Stimulated activated CD4-positive, alpha-beta T cell treated with anti-CD3 and anti-CD28 coated beads, Interleukin-1b, Interleukin-23, amount 100 ng/mL, for 24 hours (primary cell): ENCODE measurements at places on chromosomes 13 and 19.

GRCh38 chr19:9834726-9835506 is at the start of gene PIN1:
Gene PIN1 (plus strand): TSS chr19:9835318. CDS start chr19:9835345, 27 bp downstream.
- peak; percentile 98 for DNase-seq

DNA sequence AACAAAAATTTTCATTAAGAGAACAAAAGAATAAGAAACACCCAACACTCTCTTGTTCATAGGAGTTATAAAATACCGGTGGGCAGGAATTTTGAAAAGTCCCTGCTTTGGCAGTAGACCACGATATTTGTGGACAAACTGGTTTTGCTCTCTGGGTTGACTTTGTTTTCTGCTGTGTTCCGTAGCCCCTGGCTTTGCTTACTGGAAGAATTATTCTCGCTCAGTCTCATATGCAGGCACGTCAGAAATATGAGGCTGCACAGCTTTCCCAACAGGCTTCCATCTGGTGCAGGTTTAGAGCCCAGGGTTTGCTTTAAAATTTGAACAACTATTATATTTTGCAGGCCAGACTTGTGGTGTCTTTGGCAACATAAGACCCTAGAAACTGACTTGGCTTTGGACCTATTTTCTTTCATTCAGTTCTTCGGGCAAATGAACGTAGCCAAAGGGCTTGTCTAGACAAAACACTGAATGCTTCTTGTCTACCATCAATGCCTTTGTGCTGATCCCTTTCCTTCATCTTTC is 2012.6 kb downstream of the PCDH9 start:
- DNase-seq: no peak

DNA sequence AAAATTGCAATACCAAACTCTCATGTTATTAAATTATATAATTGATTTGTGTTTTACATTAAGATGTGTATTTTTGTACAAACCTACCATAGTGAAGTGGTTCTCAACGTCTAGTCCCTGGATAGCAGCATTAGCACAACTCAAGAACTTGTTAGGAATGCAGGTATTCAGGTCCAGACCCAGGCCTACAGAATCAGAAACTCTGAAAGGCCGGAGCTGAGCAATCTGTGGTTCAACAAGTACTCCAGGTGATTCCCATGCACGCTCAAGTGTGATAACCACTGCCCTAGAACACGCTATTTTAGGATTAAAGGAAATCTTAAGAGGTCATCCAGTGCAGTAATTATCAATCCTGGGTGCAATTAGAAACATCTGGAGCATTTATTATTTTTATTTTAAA is 456.3 kb downstream of the IRS2 start:
- no peak for DNase-seq

DNA sequence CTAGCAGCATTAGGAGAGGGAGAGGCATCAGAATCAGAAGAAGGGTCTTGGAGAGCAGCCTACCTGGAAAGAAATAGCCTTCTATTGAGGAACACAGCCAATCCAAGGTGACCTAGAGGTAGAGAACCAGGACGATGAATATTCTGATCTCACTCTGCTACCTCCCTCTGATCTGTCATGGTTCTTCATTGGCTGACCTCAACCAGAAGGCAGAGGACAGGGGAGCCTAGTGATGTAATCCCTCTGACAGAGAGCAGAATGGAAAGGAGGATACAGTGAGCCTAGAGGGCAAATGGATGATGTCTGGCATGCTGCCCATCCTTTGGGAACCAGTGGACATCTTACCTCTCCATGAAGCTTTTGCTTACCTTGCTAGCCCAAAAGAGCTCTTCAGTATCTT is 3.6 kb downstream of the ZNF507 start:
- DNase-seq: no peak

DNA sequence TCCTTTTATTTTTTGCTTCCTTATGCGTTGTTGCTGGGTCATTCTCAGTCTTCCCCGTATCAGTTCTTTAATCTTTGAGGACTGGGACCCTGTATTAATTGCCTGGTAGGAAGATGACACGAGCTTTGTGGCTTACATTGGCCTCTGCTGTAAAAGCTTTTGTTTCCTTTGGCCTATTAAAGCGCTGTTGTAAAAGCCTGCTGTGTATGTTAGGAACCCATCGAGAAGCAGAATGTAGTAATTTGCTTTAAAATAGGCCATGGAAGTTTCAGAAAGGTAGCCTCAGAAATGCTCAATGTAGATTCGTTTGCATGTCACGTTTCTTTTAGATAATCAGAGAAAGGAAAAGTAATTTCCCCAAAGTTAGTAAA is 257.5 kb upstream of the STARD13 start:
- DNase-seq: no peak

- DNase-seq: no peak
These were observed 20.4 kb downstream of the RBM26 start for GRCh38 chr13:79385694-79386093.

GRCh38 chr13:99980824-99981734 is 505 bp upstream of the ZIC2 start:
- no peak for DNase-seq

GRCh38 chr19:9597027-9597426 is 12.7 kb upstream of the ZNF121 start:
- no peak for DNase-seq

DNA sequence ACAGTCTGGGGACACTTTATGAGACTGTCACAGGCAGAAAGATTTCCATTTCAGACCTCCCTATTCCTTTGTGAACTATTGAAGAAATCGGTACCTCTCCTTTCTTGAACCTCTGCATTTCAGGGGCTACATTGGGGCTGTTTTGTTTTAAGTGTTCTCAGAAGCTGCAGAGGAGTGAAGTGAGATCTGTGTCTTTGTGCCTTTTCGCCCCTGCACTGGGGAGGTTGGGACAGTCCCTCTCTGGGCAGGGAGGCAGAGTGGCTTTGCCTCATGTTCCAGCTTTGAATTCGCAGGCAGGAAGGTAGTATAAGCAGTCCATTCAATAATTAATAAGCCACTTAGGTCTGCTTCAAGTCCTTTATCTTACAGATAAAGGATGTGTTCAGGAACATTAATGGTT is 9.5 kb upstream of the AMER2 start:
- DNase-seq: no peak

DNA sequence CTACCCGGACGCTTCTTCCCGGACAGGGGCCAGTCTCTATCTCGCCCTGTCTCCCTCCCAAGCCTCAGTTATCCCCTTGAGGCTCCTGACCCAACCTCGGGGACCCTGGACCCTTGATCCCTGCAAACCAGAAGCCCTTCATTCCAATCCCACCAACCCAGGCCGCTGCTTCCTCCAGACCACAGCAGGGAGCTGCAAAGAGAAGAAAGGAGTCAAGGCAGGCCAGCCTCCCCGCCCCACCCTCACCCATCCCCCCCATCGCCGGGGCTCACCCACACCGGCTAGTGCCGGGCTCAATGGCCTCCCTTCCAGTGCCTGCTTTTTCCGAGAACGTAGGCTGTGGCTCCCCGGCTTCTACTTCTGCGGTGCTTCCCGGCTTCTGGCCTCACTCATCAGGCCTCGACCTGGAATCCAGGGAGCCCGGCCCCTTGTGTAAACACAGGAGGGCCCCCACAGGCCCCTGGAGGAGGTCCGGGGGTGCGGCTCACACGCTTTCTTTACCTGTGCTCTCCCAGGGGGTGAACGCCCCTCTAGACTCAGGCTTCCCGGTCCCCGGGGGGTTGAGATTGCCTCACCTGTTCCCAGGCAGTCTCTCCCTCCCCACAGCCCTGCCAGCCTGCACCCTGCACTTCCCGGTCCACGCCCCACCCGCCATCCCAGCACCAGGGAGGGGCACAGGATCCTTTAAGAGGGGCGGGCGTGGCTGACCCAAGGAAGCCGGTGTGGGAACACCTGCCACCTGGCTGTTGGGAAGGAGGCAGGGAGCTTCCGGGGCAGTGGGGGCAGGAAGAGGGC is at the start of gene FAM83E:
Gene FAM83E, minus strand, starts transcription at position 641 of the 795 bp plus-strand sequence. CDS start 1,704 bp downstream, outside the sequence.
- DNase-seq: no peak

GRCh38 chr13:48475230-48475629 is 57.6 kb downstream of the RCBTB2 start:
- DNase-seq: no peak

GRCh38 chr13:74103970-74104555 is 30.1 kb downstream of the KLF12 start:
- no peak for DNase-seq

- DNase-seq: no peak
These were observed 321.8 kb upstream of the NBEA start for GRCh38 chr13:34620074-34620850.

- DNase-seq: no peak
These were observed 72.1 kb downstream of the KLF12 start for GRCh38 chr13:74061926-74062595.

DNA sequence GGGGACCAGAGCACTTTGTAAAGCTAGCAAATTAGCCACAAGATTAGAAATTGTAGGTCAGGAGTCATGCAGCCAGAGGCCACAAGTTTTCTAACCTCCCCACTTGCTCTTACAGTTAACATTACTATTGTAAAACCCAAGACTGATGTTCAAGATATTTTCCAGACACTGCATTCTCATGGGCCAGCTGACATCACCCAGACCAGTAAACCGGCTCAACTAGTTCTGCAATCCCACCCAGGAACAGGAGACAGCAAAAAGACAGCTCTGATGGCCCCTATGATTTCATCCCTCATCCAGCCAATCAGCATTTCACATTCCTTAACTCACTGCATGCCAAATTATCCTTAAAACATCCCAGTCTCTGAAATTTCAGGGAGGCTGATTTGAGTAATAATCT is 178.5 kb downstream of the PRR20E start:
- DNase-seq: no peak

DNA sequence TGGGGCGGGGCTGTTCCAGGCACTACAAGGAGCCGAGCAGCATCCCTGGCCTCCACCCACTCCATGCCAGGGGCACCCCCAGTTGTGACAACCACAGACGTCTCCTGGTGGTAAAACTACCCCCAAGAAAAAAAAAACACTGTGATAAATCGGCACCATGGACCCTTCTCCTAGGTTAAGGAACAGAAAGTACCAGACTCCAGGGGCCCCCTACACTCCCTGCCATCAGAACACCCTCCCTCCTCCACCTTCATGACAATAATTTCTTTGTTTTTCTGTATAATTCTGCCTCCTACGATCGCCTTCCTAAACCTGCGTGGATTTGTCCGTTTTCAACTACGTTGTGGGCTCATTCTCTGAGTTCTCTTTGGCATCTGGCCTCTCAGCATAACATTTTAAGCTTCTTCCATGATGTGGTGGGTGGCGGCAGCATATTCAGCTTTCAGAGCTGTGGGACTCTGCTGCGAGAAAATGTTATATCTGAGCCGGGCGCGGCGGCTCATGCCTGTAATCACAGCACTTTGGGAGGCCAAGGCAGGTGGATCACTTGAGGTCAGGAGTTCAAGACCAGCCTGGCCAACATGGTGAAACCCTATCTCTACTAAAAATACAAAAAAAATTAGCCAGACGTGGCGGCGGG is 8.6 kb downstream of the TLE2 start:
- DNase-seq: no peak

GRCh38 chr13:76163761-76164160 is 527.6 kb downstream of the LMO7 start:
- no peak for DNase-seq

DNA sequence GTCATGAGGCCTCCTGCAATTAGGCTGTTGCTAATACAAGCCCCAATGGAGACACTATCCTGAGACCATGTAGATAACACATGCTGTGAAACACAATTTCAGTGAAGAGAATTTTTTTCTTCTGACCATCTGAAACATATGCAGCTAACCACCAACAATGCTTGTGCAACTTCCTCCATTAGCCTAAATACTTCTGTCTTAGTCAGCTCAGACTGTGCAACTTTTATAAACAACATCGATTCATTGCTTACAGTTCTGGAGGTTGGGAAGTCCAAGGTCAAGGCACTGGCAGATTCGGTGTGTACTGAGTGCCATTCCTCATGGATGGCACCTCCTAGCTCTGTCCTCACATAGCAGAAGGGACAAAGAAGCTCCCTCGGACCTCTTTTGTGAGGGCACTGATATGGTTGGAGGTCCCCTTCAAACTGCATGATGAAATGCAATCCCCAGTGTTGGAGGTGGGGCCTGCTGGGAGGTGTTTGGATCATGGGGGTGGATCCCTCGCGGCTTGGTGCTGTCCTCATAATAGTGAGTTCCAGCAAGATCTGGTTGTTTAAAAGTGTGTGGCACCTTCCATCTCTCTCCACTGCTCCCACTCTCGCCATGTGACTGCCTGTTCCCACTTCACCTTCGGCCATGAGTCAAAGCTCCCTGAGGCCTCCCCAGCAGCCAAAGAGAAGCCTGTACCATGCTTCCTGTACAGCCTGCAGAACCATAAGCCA is 27.7 kb downstream of the STK24 start:
- DNase-seq: no peak

- DNase-seq: no peak
These were observed 3.7 kb upstream of the NDUFS7 start for GRCh38 chr19:1379961-1380489.

DNA sequence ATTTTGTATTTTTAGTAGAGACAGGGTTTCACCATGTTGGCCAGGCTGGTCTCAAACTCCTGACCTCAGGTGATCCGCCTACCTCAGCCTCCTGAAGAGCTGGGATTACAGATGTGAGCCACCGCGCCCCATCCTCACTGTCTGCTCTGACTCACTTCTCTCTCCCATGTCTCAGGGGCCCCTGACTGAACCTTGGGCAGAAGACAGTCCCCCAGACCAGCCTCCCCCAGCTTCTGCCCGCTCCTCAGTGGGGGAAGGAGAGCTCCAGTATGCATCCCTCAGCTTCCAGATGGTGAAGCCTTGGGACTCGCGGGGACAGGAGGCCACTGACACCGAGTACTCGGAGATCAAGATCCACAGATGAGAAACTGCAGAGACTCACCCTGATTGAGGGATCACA is 5.0 kb downstream of the SIGLEC9 start:
- no peak for DNase-seq

GRCh38 chr13:99601535-99601934 is 100.3 kb downstream of the TM9SF2 start:
- DNase-seq: no peak

DNA sequence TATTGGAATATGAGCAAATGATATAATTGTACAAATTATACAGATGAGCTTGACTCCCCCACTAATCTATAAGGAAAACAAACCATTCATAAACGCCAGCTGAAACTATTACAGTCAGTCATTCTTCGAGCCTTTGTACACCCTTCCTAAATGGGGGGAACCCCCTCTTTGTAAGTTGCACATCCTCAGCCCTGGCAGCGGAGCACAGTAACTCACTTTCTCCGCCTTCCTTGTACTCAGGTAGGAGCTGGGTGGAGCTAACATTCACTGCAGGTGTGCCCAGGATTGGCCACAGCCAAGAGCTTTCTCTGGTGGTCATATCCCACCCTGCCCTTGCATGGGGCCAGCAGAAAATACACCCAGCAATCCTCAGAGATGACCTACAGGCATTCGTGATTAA is 28.6 kb downstream of the PIN1 start:
- DNase-seq: no peak

- DNase-seq: no peak
These were observed 174.5 kb upstream of the TSC22D1 start for GRCh38 chr13:44750630-44751029.

DNA sequence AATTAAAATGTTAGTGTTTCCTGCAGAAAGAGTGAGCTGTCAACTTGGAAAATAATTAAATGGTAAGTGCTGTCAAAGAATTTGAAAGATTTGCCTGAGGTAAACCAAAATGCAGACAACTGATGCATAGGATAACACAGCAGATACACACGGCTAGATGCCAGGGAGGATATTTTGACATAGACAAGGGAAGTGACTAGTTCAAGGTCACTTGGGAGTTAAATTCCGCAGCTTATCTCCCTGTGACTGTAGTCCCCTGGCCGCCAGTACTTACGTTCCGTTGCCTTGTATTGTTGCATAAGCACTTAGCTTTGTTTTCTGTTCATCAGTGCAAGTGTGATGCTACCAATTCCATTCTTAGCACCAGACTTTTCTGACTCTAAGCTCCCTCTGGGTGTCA is 247.3 kb upstream of the MAB21L1 start:
- DNase-seq: no peak

- DNase-seq: no peak
These were observed 25.9 kb downstream of the ACSBG2 start for GRCh38 chr19:6161271-6161850.
